ENCODE measurements at places on chromosomes 3 and 15.

DNA sequence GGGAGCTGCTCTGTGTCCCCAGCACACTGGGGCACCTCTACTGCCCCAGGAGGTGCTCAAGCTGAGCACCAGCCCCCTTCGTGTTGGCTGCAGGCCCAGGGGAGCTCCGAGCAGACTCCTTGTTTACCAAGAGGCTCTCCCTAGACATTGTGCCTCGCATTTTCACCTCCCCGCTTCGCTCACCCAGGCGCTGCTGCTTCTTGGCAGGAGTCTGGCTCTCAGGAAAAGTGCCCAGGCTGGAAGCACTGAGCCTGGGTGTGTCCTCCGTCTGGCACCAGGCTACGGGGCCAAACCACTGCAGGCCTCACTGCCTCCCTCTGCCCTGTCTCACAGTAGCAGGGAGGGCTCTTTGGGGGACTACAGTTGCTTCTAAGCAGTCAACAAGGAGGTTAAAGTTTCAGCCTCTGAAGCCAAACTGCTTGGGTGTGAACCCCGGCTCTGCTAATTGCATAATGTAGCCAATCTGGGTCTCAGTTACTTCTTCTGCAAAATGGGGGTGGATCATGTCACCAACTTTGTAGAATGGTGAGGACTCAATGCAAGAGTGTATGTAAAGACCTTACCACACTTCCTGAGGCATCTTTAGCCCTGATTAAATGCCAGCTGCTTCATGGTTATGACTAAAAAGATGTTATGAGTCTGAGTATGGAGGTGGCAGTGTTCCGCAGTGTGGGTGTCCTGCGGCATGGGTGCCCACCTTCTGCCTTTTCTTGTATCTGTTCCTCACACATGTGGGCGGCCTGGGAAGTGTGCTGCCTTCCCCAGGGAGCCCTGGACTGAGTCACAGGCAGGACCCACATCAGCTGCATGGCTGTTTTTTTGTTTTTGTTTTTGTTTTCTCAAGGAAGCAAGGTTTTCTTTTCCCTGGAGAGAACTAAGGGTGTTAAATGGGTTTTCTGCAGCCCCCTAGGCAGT, 88.9 kb downstream of the CLSTN2 start:
- DNase-seq, result no peak

DNA sequence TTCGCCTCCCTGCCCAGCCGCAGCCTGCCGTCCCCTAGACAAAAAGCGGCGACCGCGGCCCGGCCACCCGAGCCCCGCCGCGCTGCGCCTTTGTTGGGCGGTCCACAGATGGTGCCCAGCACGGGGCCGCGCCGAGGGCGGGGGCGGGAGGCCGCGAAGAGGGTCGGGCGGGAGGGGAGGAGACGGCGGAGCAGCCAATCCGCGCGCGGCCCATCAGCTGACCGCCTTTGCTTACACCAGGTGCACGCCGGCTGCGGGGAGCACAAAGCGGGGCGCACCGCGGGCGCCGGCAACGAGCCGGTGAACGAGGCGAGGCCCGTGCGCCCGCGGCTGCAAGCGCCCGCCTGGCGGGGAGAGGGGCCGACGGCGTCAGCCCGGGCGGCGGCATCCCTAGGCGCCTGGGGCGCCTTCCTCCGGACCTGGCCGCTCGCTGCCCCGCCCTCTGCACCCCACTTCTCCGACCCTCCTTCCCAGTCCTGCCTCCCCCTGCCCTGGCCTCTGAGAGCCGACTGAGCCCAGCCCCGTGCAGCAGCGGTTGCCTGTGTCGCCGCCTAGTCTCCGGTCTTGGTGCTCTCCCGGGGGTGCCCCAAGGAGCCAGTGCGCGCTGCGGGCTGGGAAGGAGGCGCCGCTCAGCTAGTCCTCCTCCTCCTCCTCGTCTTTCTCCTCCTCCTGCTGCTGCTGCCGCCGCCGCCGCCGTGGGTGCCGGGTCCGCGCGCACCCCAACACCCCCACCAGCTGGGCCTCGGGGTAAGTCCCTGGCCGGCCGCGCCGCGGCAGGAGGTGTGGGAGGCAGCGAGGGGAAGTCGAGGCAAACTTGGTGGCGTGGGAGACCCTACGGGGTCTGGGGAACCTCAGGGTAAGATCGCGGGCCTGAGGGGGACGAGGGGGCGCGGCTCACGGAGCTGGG, at the start of gene LRRN1:
LRRN1 (plus strand) TSS at position 259 of the 907 bp plus-strand sequence. CDS start 45,211 bp downstream, outside the sequence.
- DNase-seq, result no peak

DNA sequence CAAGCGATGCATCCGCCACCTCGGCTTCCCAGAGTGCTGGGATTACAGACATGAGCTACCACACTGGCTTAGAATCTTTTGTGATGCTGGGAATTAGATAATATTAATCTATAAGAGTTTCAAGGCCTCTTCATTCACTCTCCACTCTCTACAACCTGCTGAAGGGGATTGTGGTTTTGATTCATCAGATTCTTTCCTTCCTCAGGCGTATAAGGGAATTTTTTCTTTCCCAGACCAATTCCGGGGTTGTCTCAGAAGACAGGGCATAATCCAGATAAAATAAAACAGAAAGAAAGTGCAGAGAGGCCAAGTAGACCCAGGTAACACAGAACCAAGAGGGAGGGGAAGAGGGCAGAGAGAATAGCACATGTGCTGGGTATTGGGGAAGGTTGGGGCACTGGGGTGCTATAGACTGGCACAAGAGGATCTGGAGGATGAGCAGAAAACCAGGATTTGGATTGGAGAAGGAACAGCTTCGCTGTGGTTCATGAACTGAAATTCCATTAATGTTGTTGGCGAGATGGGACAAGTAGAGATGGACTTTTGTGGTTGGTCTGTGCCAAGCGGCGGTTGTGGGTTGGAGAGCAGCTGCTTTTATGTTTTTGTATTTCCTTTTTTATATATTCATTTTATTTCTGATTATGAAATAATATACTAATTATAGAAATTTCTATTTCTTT, 12.8 kb downstream of the ARL6IP5 start:
- no peak for DNase-seq

DNA sequence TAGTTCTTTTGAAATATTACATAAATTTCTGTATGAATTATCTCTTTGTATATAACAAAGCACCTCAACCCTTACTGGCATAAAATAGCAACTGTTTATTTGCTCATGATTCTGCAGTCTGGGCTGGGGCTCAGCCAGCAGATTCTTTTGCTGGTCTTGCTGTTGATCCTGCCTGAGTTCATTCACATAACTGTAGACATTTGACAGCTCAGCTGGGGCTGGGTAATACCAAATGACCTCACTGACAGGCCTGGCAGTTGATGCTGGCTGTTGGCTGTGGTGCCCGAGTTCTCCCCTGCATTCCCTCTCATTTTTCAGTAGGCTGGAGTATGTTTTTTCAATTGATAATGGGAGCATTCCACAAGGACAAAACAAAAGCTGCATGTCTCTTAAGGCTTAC, 449.9 kb upstream of the GOLIM4 start:
- no peak for DNase-seq

- no peak for DNase-seq
These were observed 126.0 kb upstream of the LMOD3 start for GRCh38 chr3:69248436-69248835.

DNA sequence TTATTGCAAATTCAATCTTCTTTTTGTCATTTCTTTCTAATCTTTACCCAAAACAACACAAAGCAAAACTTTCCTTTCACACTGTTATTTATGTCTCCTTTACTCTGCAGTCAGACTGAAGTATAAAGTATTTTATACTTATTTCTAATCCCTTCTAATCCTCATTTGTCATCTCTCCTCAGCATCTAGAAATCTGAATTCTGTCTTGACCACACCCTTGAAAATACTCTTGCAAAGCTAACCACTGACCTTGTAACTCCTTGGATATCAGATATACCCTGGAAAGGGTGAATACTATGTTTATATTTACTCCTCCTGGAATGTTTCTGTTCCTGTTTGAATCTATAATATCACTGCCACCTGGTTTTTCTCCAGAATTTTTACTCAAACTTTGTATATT, 481.1 kb downstream of the ZNF385D start:
- DNase-seq, result no peak

DNA sequence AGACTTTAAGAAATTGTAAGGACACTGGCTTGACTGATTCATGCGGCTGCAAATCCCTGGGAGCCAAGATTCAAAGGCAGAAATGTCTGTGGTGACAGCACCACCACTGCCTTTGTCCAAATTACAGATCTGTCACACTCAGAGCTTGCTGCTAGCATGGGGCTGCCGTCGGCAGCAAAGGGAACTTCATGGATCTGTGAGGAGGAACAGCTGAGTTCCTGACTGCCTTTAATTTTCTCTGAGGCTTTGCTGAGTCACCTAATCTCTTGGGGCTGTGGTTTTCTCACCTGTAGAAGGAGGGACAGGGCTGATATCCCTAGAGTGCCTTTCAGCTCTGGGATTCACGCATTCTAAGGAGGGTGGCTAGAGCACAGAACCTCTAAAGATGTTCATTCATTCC, 4.1 kb upstream of the PAK6 start:
- DNase-seq, result no peak

- no peak for DNase-seq
These were observed 7.5 kb downstream of the CDAN1 start for GRCh38 chr15:42729409-42729808.

DNA sequence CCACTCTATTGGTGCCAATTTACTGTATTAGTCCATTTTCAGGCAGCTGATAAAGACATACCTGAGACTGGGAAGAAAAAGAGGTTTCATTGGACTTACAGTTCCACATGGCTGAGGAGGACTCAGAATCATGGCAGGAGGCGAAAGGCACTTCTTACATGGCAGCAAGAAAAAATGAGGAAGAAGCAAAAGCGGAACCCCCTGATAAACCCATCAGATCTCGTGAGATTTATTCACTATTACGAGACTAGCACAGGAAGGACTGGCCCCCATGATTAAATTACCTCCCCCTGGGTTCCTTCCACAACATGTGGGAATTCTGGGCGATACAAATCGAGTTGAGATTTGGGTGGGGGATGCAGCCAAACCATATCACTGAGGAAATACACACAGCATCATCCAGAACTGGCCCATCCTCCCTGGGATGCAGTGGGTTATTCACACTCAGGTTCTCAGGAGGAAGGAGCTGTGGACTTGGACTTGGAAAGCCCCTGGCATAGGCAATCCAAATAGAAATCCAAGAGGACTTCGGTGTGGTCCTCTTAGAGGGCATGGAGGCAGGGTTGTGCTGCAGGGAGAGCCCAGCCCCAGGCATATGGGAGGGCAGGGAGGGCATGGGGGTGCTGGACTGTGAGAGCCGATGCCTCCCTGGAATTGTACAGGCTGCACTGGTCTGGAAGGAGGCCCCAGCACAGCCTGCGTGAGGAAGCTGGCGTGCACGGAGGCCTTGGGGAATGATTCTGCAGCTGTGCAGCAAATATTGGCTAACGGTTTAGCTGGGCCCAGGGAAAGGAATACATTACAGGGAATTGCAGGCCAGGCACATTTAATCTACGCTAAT, 62.9 kb downstream of the EFCAB12 start:
- DNase-seq, result no peak

GRCh38 chr3:79983118-79983517, 215.3 kb upstream of the ROBO1 start:
- no peak for DNase-seq

DNA sequence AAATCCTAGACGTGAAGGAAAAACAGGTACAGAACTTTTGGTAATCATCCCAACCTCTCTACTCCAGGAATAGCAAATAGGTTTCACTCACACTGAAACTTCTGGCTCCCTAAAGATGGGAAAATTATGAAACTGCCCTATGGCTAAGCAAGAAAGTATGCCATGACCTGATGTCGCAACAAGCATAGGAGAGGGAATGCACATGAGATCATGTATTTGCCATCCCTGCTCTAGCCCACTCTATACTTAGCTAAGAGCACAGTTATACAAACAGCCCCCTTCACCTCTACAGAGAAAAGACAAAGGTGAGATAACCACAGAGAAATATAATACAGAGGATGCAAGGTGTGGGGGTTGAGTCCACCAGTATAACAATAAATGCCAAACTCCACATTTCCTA, 102.7 kb downstream of the TBC1D5 start:
- peak; percentile 92 for DNase-seq

DNA sequence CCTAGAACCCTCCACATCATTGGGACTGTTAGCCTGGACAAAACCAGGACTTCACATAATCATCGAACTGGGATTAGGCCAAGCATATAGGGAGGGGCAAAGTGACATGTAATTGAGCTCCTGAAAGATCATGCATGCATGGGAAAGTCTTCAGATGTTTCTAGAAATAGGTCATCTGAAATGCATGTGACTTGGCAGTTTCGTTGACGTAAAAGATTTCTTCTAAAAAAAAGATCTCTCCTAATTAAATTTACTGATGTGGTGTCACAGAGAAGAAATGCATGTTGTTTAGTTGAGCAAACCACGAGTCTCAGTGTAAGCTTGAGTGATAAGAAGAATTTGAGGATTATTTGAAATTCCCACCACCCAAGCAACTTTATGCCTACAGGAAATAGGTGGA, 70.0 kb upstream of the LIMD1 start:
- peak; percentile 58 for DNase-seq

DNA sequence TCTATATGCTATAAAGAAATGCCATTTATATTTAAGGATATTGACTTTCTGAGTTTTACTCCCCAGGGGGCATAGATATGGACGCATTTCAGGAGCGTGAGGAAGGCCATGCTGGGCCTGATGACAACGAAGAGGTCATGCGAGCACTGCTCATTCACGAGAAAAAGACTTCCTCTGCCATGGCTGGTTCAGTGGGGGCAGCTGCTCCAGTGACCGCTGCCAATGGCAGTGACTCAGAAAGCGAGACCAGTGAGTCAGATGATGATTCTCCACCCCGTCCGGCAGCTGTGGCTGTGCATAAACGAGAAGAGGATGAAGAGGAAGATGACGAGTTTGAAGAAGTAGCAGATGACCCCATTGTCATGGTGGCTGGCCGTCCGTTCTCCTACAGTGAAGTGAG, 38.4 kb downstream of the GTF2E1 start:
- DNase-seq, result peak; percentile 96

DNA sequence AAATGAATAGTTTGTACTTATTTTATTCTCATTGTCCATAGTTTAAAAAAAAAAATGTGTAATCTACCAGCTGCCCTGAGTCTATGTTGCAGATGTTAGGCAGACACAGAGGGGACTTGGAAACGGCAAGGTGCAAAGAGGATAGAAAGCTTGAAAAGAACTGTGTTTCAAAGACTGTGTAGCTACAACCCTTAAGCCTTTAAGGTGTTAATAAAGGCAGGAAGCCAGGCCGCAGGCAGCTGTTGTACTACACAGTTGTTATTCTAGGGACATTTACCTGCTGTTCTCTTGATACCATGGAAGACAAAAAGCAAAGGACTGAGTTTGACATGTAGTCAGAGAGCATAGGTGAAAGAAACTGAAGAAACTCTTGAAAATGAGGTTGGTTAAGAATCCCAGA, 440.0 kb downstream of the TUSC7 start:
- no peak for DNase-seq

DNA sequence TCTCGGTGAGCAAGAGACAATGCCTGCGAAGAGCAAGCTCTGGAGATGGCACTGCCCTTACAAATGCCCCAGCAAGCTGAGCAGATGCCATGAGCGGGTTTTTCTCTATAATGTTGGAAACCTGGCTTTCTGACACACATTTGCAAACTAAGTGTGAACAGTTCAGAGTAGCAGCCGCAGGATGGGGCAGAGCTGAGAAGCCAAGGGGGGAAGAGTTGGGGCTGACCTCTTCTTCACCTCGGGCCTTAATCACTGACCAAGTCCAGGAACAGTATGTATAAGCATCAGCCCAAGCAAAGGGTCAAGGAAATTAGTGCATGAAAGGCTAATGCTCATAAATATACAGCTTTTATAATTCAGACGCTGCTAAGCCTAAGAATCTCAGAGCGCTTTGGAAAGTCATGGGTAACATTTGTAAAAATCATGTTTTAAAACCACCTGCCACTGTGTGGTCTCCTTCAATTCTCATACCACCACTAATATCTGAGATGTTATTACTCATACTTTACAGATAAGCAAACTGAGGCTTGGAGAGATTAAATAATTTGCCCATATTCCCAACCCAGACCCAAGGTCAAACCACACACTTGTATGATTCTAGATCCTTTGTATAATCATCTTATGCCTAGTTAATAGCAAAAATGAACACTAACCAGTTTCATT, 603.4 kb downstream of the FOXP1 start:
- no peak for DNase-seq
